DMS53 (cell line): ENCODE measurements at places on chromosomes 7 and 10.
A peak's percentile ranks its signal among the peaks of the same experiment; 100 is the strongest.

DNA sequence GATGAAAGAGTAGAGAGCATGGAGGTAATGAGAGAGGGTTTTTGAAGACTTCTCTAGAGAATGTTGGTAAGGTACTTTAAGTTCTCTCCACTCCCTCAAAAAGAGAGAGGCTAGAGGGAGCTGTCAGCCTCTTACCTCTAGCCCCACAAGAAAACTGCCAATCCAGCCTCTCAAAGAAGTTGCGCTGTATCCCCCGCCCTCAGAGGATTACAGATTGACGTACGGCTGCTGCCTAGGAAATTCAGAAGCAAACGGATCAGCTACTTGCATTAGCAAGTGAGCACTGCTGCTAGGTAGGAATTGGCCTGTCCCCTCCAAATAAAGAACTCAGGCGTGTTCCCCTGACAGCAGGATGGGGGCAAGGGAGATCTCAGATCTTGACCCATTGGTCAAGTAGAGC, 34.2 kb downstream of the TYW1B start:
- DNase-seq: no peak

DNA sequence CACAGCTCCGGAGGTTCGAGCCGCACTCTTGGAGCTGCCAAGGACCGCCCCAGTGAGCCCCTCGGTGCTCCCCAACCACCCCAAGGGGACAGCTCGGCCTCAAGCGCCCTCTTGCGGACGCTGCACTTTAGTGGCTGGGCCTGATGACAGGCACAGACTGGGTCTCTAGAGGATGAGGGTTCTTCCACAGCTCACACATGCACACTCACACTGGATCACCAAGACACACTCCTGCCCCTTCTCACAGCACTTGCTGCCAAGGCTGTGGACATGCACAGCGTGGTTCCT, 2.1 kb downstream of the RET start:
- peak; percentile 80 for DNase-seq

GRCh38 chr7:54559401-54559800, 17.2 kb downstream of the VSTM2A start:
- DNase-seq: no peak

GRCh38 chr7:107186240-107186639, 17.4 kb downstream of the HBP1 start:
- DNase-seq: no peak

DNA sequence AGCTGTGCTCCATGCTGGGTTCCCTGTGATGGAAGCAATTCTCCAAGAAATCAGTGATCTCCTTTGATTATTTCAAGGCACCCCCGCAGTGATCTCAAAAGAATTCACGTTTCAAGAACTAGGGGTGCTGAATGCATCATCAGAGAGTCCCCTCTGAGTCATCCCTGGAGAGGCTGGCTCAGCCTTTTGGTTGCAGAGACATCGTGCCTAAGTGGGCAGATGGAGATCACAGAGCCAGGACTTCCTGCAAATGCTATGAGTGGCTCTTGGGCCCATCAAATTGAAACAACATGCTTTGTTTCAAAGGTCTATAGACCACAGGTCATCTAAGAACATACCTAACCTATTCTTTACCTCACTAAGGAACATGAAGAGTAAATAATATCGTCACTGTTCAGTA, 41.5 kb upstream of the PLEKHA1 start:
- DNase-seq: peak; percentile 75

DNA sequence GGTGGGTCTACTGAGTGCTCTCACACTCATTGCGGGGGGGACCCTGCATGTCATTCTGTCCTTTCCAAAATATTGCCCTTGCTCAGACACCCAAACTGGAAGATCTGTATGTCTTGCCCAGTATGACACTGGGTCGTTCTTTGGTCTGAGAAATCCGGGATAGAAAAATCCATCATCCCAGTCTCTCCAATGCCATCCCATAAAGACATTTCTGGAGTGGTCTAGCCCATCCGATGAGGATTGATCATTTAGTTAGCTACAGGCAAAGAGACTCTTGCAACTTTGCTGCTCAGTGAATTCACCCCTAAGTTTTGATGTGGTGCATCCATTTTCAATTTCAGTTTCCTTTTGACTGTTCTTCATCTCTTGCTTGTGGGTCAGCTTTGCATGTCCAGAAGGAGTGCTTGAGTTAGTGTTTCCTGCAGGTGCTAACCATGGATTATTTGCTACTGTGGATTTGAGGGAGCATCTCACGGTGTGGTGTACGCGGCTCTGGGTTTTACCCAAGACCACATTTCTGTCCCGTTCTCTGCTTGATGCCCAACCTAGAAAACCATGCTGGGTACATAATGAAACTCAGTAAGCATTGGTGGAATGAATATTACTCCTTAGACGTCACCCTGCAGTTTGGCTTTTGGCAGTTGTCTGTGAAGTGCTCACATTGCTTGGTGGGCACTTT, 247.0 kb upstream of the MKI67 start:
- DNase-seq: no peak

GRCh38 chr7:85052894-85053293, 134.0 kb downstream of the SEMA3D start:
- DNase-seq: no peak

DNA sequence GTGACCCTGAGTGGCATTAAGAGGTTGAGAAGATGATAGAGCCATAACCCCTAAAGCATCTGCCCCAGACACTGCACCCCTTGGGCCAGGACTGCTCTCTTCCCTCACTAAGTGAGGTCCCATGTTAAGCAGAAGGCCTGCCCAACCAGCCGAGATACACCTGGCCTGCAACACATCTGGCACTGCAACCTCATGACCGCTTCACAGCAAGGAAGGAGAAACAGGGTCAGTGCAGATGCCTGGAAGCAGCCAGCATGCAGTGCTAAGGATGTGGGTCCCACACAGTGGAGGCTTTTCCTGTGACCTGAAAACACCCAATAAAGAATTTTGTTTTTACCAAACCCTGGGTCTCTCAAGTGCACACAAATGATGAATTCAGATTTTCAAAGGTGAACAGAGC, 7.4 kb downstream of the NOD1 start:
- peak; percentile 92 for DNase-seq

DNA sequence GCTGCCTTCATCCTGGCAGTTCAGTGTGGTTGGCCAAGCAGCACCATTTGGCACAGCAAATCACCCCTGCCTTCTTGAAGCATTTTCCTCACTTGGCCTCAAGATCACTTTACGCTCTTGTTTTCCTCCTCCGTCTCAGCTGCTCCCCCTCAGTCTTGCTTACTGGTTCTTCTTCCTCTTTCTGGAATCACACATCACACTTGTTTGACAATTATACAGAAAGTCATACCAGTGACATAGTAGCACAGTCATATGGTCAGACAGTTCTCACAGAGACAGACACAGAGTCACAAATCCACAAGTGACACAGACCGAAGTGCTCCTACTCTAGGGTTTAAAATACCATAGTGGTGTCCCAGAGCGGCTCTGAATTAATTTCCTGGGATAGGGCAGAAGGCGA, 43.8 kb upstream of the ARL4A start:
- DNase-seq: no peak

GRCh38 chr7:3860932-3861331, 559.9 kb downstream of the SDK1 start:
- no peak for DNase-seq

- no peak for DNase-seq
These were observed 1.9 kb downstream of the FZD1 start for GRCh38 chr7:91266067-91266688.

- no peak for DNase-seq
These were observed 14.4 kb downstream of the HERPUD2 start for GRCh38 chr7:35680403-35681013.

- no peak for DNase-seq
These were observed 194.6 kb upstream of the NRG3 start for GRCh38 chr10:81680359-81680758.

DNA sequence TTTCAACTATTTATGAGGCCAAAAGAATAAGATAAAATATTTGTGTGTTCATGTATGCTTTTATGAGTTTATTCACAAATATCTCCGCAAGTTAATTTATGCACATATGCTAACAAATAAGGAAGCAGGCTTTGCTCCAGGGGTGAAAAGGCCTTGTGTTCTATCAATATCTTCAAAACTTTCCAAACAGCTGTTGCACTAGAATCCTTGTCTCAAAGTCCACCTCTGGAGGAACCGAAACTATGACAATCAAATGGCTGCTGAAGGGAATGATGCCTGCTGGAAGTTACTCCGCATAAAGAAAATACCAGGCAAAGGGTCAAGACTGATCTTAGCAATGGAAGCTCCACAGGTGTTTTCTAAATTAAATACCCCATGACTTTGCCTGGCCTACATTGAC, 145.0 kb upstream of the GHITM start:
- DNase-seq: no peak

DNA sequence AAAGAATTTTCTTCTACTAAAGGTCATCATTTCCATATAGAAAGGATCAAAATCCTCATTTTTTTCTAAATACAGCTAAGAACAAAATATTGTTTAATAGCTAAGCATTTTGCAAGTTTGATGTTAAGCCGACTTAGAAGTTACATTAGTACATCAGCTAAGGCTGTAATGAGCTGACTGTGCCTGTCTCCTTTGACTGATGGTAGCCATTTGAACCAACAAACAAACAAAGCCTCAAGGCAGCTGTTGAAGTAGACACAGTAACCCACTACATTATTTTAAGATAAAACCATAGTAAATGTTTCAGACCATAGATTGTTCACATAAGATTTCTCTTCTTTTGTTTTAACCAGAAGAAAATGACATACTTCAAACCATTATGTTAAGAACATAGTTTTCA, 210.9 kb upstream of the VSTM2A start:
- no peak for DNase-seq

GRCh38 chr10:102422545-102423129, 2.0 kb downstream of the FBXL15 start:
- DNase-seq: peak; percentile 95

DNA sequence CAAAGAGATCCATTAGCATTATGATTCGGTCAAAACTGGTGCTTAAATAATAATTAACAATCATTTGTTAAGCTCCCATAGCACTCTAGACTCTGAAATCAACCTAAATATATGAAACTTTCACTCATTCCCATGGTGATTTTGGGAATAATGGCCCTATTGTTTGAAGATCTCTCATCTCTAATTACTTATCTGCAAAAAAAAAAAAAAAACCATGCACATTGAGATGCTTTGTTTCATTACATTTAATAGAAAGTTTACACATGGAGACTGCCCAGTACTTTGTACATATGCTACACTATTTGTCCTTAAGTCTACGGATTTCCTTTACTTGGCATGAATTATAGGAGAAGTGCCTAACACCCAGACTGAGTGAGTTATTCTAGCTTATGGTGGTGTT, 280.6 kb upstream of the MEOX2 start:
- DNase-seq: no peak

DNA sequence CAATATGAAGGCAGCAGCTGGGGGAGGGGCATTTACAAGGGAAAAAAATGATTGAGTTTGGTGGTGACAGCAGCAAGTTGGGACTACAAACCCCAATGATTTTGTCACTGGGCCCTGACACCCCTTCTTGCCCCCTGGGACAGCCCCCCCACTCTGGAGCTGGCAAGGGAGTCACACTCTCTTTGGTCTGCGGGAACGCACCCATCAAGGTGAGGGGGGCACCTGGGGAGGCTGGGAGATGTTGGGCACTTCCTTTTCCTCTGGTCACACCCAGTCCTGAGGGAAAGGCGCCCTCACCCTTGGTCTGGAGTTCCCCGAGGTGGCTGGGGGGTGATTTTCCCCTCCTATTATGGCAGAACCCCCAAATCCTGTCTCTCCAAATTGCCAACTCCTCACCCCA, 24.4 kb downstream of the EPHB4 start:
- no peak for DNase-seq

- peak; percentile 35 for DNase-seq
These were observed 3.4 kb downstream of the KLF6 start for GRCh38 chr10:3781468-3782145.

DNA sequence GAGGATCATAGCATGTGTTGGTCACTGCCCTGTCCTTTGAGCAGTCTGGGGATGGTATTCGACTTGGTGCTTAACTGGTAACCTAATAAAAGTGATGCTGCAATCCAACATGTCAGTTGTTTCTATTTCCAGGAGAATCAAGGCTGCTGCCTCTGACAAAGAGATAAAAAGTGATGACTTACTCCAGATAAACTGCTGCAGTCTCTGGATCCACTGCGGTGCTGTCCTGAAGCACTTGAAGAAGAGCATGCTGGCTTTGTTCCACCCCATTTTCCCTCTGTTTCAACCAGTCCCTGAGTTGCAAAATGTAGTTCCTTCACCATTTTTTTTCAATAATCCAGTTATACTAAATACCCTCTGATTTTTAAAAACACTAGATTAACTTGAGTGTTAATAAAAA, 403.5 kb upstream of the ANKRD30A start:
- no peak for DNase-seq

GRCh38 chr7:106065575-106066500, 46.3 kb downstream of the SYPL1 start:
- DNase-seq: peak; percentile 58

DNA sequence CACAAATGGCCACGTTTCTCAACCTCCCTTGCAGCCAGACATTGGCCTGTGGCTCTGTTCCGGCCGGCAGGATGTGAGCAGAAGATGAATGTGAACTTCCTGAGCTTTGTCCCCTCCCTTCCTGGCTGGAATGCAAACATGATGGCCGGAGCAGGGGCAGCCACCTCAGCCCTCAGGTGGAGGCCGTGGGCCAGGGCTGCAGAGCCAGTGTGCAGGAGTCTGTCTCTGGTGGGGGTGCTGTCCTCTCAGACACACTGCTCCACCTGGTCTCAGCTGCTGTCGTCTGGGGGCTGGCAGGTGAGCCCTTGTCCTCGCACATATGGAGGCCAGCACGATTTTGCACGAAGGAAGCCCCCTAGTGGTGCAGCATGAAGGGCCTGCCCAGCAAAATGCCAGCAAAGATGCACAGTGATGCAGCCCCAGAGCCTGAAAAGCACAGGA, 25.3 kb upstream of the PWWP2B start:
- DNase-seq: no peak

DNA sequence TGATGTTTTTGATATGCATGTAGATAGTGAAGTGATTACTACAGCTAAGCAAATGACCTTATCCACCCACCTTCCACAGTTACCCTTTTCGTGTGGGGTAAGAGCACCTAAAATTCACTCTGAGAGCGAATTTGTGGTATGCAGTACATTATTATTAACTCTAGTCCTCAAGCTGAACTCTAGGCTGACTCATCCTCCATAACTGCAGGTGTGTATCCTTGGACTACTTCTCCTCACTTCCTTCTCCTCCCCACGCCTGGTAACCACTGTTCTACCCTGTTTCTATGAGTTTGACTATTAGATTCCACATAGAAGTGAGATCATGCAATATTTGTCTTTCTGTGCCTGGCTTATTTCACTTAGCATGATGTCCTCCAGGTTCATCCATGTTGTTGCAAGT, 484.6 kb downstream of the GATA3 start:
- no peak for DNase-seq

- no peak for DNase-seq
These were observed 58.2 kb downstream of the ENTPD1 start for GRCh38 chr10:95814011-95814727.
